Endothelial cell of umbilical vein (primary cell): ENCODE measurements at places on chromosomes 6 and 20. TPM values are rescaled to one million over a fixed set of nuclear protein-coding genes. Genes with fewer than 3 reads are reported as not detected.

Gene THEMIS
- total RNA-seq: not detected in 2 replicates

Gene PLA2G7
- total RNA-seq: not detected in 2 replicates

Gene KIF25
- not detected in 2 replicates for total RNA-seq

Gene FOXQ1
- total RNA-seq: not detected in 2 replicates

Gene RGS17
- 1.1 and 2.3 TPM in 2 replicates for total RNA-seq

Gene NNAT
- total RNA-seq: 2.3 and 10.7 TPM in 2 replicates

Gene REPS1
- total RNA-seq: 26.3 and 35.0 TPM in 2 replicates

Gene OOEP
- total RNA-seq: not detected in 2 replicates

Gene CALHM4
- total RNA-seq: 0.72 TPM in 1 of 2 replicates, not detected in the other

Gene MLIP
- 11.6 and 14.5 TPM in 2 replicates for total RNA-seq

Gene MUC22
- not detected in 2 replicates for total RNA-seq
